ENCODE measurements at places on chromosomes 12 and 14.

GRCh38 chr12:52884526-52885293 is 20.2 kb downstream of the KRT8 start:
- peak; percentile 77 for DNase-seq

- no peak for DNase-seq
Measured at GRCh38 chr14:64147126-64147790, 146.9 kb downstream of the ESR2 start.

DNA sequence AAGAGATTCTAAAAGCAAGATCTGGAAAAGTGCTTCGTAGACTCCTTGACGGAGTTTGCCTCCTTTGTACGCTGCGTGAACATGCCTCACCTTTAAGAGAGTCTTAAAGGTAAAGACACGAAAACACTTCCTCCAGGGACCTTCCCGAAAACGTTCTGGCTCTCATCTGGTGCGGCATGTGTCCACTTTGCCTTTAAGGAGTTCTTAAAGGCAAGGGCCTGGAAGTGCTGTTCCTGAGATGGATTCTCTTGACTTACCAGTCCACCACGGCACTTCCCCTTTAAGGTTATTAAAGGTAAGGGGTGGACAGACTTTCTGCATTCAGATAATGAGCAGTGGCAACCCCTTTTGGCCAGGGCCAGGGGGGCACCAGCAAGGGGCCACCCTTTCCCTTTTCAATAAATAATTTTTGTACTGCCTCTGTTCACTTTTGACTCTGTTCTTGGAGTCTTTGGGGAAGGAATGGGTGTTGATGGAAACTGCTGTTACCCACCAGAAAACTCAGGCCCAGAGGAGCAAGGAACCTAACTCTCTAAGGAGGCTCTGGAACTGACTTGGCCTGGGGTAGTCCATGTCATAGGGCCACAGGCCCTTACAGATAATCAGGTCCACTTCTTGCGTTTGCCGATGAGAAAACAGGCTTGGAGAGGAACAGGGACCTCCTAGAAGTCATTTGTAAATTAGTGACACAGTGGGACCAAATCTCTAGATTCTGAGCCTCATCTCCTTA is 4.4 kb downstream of the REM2 start:
- peak; percentile 44 for DNase-seq

GRCh38 chr14:103014466-103015228 is 42.7 kb downstream of the CDC42BPB start:
- DNase-seq, result no peak

DNA sequence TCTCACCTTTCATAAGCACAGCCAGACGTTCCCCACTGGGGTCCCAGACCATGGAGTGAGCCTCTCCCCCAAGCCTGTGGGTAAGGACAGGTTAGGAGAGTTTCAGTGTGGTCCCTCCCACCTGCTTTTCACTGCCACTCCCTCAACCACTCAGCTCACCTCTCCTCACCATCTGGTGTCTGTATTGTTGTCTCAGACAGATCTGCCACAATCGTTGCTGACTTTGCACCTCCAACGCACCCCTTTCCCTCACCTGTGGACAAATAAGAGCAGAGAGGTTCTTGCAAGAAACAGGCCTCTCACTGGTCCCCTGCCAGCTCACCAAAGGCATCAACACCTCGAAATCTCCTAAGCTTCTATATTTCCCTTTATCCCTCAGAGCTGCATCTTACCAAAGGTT is 8.8 kb downstream of the MYG1 start:
- no peak for DNase-seq

DNA sequence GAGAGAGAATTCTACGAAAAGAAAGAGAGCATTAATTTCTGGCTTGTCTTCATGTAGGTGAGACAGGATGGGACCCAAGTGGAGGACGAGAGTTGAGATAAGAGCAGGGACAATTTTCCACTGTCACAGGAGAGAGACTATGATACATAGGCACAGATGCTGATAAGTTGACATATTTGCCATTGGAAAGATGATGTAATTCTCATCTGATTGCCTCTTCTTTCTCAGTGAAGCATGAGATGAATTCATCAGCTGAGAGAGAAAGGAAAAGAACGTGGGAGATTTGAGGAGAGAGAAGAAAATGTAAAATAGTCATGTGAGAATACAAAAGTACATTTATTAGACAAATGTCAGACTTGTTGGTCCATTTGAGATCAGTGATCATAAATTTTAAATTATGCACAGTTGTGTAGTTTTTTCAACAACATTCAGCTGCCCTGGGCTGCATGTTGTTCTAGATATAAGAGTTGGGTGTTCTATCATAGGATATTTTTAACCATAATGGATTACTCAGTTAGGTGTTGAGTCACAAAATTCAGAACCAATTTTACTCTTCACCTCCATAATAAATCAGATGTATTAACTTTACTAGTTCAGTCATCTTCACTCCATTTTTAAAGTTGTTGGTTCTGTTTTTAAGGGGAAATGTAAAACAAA is 222.9 kb downstream of the DPY19L2 start:
- DNase-seq, result no peak

GRCh38 chr14:99545586-99545985 is 58.4 kb downstream of the CCDC85C start:
- no peak for DNase-seq

DNA sequence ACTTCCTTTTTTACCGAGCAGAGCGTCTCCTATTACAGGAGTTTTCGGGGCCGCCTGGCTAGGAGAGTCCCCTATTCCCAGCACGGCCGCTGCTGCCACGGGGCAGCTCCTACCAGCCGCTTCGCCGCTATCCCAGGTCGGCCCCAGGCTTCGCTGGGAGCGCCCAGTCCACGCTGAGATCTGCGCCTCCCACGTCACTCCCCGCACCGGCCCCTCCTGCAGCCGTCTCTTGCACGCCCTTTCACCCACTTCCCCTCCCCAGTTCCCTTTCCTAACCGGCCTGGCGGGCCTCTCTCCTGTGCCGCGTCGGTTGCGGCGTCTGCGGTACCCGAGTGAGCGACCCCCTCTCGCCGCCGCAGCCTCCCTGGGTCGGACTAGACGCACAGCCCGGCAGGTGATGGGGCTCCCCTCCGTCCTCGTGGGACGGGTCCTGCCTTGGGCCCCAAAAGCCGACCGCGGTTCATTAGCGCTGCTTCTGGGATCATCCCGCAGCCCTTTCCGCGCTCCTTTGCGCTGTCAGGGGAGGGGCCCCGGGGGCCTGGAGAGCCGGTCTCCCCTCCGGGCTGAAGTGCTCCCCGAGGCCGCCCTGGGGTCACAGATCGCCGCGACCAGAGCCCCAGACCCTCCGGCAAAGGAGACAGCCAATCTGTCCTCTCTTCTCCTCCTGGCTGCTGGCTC is 1318.4 kb downstream of the TMEM121 start:
- DNase-seq, result peak; percentile 49
